Activated naive CD4-positive, alpha-beta T cell treated with anti-CD3 and anti-CD28 coated beads, Interleukin-2, amount 50 U/mL, for 72 hours (primary cell): ENCODE measurements at places on chromosomes 3 and 15.
A peak's percentile ranks its signal among the peaks of the same experiment; 100 is the strongest.

- DNase-seq = peak; percentile 81
Observed at GRCh38 chr15:89874926-89875564, 18.7 kb downstream of the AP3S2 start.

GRCh38 chr3:161406594-161407555 is 35.6 kb upstream of the SPTSSB start:
- no peak for DNase-seq

GRCh38 chr3:124227150-124227630 is 235.3 kb upstream of the ROPN1 start:
- DNase-seq = no peak

DNA sequence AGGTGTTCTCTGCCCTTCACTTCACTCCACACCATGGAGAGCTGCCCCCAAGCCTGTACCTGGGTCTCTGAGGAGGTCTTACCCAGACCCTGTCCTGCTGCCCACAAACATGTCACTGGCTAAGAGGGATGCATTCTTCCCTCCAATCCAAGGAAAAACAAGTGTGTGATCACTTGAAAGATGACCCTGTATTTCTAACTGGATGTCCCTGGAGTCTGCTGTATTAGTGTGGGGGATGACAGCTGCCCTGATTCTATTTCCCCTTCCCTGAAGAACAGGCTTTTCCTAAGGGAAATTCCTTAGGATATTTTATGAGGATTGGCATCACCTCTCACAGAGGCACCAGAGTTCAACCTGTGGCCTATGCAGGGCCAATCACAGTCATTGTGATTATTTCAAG is 55.0 kb upstream of the GATA2 start:
- DNase-seq = no peak

DNA sequence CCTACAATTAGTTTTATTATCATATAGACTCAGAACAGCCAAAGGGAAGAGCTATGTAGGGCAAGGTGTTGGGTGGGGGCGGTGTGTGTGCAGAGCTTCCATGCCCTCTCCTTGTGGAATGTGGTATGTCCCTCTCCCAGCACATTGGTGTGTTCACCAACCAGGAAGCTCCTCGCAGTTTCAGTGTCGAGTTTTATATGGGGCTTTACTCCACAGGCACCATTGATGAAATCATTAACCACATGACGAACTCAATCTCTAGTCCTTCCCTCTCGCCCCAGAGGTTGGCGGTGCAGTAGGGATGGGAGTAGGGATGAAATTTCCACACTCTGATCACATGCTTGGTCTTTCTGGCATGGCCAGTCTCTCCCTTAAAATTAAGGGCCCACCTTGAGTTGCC is 13.6 kb upstream of the SRP14 start:
- no peak for DNase-seq

- DNase-seq = no peak
Observed at GRCh38 chr3:51961602-51962569, 5.4 kb downstream of the PCBP4 start.

- DNase-seq = no peak
Observed at GRCh38 chr15:60301024-60301423, 96.8 kb downstream of the ANXA2 start.

DNA sequence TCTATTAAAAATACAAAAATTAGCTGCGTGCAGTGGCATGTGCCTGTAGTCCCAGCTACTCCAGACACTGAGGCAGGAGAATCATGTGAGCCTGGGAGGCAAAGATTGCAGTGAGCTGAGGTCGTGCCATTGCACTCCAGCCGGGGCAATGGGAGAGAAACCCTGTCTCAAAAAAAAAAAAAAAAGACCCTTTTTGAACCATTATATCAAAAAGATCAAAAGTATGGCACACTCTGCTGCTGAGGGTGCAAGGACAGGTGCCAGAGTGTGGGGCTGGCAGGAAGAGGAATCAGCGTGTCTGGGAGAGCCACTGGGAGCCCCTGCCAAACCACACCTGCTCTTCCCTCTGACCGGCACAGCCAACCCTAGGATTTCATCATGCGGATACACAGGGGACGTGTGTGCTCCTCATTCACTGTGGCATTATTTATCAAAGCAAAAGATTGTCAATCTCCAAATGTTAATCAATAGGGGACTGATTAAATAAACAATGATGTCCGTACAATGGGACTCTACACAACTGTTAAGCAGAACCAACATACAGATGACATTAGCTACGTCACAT is 147.3 kb upstream of the TLE3 start:
- no peak for DNase-seq

- DNase-seq = no peak
Observed at GRCh38 chr15:75659141-75659771, 11.5 kb downstream of the SNX33 start.

DNA sequence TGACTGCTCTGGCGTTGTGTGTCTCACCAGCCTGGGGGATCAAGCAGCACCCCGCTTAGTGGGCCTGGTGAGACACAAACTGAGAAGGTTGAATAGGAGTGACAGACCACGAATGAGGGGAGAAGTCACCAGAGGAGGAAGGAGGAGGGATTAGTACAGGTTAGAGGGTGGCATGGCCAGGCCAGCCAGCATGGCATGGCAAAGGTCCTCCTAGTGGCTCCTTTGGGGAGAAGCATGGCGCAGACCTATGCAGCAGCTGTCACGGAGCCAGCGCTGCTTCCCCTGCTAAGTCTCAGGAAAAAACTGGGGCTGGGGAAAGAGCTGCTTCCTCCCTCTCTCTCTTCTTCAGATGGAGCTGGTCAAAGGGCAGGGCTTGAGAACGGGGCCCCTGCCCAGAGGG is 48.6 kb downstream of the ZDHHC3 start:
- DNase-seq = no peak

- DNase-seq = no peak
Observed at GRCh38 chr3:29410220-29410619, 129.3 kb downstream of the RBMS3 start.

GRCh38 chr3:132872711-132873110 is 150.5 kb upstream of the NPHP3 start:
- no peak for DNase-seq

DNA sequence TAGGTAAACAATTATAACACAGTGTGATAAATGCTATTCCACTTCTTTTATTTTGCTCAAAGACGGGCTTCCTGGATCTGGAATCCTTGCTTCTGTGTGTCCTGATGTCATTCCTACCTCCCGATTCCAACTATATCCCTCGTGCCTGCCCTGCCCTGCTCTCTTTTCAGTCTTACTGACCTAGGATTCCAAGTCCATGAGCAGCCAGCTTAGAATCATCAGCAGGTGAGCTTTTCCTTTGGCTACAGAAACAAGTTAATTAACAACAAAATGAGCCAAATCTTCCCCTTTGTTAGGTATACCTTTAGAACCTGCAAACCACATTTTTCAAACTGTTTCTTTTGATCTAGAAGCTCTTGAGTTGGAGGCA is 21.9 kb upstream of the KPNA1 start:
- no peak for DNase-seq

- no peak for DNase-seq
Observed at GRCh38 chr3:172538368-172539151, 15.3 kb upstream of the TNFSF10 start.

- no peak for DNase-seq
Observed at GRCh38 chr3:85881833-85882393, 923.1 kb downstream of the CADM2 start.

DNA sequence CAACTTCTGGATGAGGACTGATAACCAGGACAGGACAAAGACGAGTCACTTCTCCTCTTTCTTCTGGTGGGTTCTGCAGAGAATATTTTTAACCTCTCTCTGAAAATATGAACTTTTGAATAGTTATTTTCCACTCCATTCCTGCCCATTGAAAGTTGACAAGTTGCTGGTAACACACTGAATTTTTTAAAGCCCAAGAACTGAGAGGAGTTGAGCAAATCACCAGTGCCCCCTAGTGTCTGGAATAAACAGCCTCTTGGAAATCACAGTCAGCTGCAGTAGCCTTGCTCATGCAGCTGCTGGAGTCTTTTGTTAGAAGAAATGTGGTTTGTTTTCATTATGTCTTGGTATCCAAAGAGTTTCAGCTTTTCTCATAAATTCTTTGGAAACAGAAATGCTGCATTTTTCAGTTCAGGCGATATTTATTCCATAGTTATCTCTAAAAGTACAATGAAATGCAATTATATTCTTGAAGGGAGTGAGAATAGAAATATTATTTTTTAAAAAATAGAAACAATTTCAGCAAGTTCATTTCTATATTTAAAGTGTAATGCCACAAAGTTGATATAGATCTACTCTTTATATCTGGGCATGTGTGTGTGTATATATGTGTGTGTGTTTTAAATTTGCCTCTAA is 741.0 kb upstream of the CBLB start:
- no peak for DNase-seq

DNA sequence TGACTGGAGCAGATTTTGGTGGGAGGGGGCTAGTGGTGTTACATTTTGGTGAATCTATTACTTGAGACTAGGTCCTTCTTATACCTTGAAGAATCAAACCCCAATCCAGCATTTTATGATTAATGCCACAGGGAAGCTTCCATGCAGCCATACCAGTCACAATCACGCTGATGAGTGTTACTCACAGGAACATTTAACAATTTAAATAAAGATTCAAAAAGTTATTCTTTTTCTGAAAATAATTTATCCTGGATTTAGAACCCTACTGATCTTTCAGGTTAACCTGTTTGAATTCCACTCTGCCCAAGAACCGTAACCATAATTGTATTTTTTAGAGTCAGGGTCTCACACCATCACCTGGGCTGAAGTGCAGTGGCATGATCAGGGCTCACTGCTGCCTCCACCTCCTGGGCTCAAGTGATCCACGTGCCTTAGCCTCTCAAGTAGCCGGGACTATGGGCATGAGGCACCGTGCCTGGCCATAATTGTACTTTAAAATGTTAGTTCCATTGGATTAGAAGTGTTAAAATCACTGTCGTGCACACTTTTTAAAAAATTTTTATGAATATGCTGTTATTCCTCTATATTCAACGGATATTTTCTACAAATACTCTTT is 929 bp upstream of the MTMR10 start:
- no peak for DNase-seq

- DNase-seq = no peak
Observed at GRCh38 chr3:34374521-34374920, 576.1 kb downstream of the PDCD6IP start.

DNA sequence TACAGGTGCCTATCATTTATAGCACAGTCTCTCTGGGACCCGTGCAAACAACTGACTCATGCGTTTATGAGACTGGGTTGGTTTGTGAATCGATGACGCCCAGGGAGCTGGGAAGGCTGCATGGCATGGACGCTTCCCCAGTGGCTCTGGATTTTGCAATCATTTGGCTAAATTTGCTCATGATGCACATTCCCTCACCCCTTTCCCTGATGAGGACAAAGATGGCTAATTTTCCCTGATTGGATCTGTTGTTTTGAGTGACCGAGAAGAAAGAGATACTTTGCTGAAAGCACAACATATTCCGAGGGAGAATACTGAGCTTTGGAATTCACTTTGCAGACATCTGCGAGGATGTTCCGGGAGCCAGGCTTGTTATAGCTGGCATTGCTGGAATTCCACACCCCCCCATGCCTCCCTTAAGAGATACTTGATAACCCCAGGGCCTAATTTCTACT is 51.1 kb downstream of the CGNL1 start:
- DNase-seq = no peak

- no peak for DNase-seq
Observed at GRCh38 chr3:188051801-188052168, 102.2 kb upstream of the LPP start.

DNA sequence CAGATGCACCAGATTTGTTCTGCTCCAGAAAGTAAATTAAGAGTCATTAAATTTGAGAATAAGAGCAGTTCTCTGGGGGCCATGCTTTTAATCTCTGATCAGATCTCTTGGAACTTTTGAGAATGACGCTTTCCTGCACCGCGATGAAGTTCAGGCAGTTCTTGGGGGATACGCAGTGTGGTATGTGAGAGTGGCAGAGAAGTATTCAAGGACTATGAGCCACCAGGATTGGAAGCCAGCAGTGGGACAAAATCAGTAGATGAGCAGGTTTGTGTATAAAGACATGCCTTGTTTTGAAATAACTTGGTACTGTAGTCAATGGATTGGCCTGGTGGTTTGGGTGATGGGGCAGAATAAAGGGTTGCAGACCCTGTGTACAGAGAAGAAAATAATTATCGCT is 483.6 kb downstream of the ERC2 start:
- no peak for DNase-seq

DNA sequence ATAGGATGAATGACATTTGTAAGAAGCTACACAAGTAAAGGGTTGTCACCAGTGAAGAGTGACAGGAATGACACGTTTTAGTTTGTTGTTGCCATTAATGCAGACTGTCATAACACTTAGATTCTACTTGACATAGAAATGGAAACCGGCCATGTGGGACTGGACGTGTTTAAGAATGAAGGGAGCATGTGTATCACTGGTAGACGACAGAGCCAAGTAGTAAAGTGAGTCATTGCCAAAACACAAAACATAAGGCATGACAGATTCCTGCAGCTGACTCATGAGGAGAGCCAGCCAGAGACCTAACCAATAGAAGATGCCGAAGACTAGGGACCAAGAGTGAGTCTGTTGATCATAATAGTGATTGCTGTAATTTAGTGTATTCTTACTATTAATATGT is 106.2 kb upstream of the PLAAT1 start:
- DNase-seq = no peak

- no peak for DNase-seq
Observed at GRCh38 chr15:79948095-79948695, 22.8 kb downstream of the BCL2A1 start.

- no peak for DNase-seq
Observed at GRCh38 chr3:117562000-117562399, 852.4 kb downstream of the TUSC7 start.

DNA sequence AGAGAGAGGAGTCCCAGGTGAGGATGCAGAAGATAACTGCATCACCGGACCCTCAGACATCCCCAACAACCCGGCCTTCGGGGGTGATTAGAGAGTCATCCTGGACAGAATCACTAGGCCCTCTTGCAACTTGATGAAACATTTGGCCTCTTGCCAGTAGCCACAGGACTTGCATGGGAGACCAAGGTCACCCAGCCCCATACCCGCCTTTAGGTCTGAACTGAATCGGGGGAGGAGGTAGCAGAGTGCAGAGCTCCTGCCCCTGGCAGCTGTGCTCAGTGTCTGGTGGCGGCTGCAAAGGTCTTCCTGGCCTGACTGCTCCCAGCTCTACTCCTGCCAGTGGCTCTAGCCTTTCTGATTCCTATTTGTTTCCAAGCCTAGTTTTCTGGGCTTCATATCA is 12.4 kb downstream of the PIF1 start:
- DNase-seq = no peak

- DNase-seq = no peak
Observed at GRCh38 chr3:20930034-20930433, 744.0 kb upstream of the SGO1 start.
